ENCODE measurements at places on chromosomes 16 and 17.

DNA sequence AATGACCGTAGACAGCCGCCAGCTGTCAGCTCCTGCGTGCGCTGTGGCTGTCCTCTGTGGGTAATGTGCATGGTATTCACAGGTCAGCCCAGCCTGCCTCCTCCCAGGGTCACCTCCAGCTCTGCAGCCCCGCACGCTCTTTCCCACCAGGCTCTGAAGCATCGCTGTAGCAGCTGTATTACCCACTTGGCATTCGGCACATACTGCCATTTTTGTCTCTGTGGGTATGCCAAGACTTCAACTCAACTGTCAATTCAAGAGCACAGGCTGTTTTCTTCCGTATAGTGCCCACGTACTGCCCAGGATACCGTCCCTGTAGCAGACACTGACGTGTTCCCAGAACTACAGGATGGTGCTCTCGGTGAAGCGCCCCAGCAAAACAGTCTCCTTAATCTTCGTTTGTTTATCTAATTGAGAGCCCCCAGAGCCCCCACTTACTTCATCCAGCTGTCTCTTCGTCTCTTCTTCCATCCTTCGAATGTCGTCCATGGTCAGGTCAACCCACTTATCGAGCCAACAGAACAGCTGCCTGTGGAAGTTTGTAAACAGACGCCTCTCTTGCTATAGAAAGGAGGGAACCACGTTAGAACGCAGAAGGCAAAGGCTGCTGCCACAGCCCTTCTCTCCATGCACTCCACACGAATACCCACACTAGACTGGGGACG lies 17.4 kb upstream of the INPP5K start:
- DNase-seq = no peak

DNA sequence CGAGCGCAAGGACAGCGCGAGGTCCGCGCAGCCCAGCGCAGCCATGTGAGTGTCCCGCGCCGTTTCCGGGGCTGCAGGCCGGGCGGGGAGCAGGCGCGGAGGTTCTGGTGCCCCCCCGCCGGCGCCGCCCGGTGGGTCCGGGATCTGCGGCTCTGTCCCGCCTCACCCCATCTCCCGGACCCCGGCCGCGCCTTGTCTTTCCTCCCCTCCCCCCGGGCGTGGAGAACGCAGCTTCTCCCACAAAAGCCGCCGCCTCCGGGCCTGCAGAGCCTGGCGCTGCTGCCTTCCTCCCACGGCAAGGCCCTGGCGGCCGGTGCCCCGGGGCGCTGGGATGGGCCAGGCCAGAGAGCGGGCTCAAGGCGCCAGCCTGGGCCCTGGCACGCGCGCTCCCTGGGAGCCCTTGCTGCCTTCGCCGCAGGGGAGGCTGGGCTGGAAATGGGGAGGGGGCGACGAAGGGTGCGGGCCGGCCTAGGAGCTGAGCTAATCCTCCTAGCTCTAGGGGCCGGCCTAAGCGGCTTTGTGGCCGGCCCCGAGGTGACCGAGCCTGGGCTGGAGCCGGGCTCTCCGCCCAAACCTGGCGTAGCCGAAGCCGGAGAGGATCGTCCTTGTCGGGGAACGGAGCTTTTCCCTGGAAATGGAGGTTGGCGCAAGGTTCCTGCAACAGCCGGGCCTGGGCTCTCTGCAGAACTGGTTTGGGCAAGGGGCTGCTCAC lies 397 bp downstream of the RIPOR1 start:
- peak; percentile 61 for DNase-seq

GRCh38 chr17:78960928-78961327 lies 18.8 kb downstream of the LGALS3BP start:
- no peak for DNase-seq

DNA sequence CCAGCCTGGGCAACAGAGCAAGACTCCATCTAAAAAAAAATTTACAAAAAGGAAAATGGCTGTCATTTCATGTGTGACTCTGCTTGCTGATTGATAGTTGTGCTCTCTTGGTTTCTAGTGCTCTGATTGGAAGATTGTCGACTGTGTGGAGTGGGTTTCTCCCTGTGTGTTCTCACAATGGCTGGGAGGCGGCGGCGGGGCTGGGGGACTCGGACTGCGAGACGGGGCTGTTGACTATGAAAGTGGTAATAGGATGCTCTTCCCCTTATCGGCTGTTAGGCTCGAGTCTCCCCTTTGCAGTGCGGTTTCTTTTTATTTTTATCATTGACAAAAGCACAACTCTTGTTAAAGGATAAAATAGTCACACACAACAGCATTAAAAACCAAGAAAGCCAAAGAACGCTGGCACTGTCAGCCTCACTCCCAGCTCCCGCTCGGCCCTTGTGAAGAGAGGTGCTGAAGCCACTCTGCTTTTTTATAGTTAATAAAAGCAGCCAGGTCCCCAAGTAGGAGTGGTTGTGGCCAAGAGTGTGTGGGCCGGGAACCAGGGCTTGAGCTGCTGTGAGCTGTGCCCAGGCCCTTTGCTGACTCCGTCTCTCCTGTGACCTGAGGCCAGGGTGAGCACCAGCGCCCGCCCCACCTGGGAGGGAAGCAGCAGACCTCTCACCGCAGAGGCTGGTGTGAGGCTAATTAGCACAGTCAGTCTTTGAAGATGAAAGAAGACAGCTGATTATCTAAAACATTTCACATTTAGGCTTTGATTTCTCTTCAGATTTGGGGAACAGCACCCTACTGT lies 36.5 kb downstream of the TBCD start:
- no peak for DNase-seq

DNA sequence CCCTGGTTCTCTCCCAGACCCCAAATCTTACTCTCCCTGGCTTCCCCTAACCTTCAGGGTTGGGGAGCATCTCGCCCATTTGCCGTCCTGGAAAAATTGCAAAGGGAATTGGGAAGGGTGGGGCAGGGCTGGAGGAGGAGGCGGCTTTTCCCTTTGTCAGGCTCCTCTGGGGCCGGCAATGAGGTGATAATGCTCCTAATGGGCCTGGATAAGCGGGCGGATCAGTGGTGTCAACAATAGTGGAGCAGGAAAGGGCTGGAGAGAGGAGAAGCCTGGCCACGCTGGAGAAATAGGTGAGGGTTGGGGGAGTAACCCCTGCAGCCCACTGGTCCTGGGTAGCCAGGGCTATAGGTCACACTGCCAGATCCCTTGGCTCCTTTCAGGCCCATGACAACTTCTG lies 12.3 kb downstream of the SCN4A start:
- DNase-seq = no peak

- peak; percentile 96 for DNase-seq
Observed at GRCh38 chr17:68383443-68384321, 73.6 kb downstream of the WIPI1 start.

DNA sequence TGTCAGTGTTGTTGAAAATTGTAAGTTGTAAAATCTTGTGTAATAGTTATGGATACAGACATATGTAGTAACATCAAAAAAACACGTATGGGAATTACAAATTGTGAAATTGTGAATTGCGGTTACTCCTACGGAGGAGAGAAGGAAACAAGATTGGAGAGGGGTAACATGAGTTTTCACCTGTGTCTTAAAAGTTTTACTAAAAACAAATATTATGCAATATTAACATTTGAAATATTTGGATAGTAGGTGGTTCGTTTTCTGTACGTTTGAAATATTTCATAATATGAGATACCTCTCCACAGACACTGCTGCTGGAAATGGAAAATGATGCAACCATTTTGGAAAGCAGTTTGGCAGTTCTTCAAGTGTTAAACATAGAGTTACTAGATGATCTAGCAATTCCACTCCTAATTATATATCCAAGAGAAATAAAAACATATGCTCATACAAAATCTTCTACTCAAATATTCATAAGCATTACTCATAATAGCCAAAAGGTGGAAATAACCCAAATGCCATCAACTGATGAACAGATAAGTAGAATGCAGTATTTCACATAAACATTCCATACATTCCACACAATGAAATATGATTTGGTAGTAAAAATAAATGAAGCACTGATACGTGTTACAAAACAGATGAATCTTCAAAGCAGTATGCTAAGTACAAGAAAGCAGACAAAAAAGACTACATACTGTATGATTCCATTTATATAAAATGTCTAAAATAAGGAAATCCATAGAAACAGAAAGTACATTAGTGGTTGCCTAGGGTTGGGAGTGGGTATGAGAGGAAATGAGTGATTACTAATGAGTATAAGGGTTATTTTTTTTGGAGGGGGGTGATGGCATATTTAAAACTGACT lies 40.7 kb upstream of the ABCA10 start:
- peak; percentile 91 for DNase-seq

- DNase-seq = no peak
Observed at GRCh38 chr16:16908077-16908476, 529.1 kb downstream of the NPIPA7 start.

DNA sequence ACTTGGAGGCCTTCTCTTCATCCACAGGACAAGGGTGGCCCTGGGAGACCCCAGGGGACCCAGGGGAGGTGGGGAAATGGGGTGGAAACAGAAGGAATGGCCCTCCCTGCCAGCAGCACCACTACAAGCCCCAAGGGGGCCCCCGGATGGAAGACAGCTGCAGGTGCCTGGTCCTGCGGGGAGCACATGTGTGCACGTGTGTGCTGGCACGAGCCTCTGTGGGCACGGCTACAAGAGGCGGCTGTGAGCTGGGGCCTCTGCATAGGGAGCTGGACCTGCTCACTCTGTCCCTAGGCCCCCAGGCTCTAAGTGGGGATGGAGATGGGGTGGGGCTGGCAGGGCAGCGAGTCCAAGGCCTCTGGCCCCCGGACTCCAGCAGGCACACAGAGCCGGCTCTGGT lies 13.2 kb upstream of the AATK start:
- no peak for DNase-seq

DNA sequence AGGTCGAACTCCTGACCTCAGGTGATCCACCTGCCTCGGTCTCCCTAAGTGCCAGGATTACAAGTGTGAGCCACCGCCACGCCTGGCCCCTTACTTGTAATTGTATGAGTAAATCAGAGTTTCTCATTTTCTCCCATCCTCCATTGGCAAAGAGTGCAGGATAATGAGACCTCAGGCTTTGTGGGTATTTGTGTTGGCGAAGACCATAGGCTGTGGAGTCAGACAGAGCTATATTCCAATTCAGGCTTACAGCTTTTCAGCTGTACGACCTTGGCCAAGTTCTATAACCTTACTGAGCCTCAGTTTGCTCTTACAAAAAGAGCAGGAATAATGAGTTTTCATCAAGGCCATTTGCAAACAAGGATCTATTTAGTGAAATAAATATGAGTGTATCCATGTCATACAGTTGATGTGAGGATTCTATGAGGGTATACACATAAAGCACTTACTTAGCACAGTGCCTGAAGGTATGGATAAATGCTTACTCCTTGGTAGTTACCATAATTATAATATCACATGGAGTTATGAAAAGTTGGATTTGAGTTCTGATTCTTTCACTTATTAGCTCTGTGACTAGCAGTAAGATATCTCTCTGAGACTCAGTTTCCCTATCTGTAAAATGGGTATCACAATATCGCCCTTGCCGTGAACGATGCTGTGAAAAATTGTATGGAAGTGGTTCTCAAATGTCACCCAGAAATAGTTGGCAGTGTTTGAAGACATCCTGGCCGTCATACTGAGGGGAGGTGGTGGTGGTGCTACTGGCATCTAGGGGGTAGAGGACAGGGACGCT lies 25.6 kb upstream of the CPPED1 start:
- DNase-seq = no peak

DNA sequence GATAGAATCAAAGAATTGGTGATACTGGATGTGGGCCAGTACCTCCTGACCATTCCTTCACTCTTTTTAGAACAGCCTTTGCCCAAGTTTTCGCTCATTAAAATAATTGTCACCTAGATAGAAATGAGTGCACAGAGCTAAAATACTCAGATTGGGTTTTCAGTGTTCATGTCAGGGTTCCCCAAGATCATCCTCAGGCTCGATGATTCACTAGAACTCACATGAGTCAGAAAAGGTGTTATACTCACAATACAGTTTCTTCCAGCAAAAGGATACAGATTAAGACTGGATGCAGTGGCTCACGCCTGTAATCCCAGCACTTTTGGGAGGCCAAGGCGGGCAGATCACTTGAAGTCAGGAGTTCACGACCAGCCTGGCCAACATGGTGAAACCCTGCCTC lies 19.9 kb downstream of the ERCC4 start:
- no peak for DNase-seq

- DNase-seq = no peak
Observed at GRCh38 chr16:58425756-58426494, 33.7 kb downstream of the GINS3 start.

- DNase-seq = peak; percentile 99
Observed at GRCh38 chr17:72338847-72339790, 218.3 kb downstream of the SOX9 start.

DNA sequence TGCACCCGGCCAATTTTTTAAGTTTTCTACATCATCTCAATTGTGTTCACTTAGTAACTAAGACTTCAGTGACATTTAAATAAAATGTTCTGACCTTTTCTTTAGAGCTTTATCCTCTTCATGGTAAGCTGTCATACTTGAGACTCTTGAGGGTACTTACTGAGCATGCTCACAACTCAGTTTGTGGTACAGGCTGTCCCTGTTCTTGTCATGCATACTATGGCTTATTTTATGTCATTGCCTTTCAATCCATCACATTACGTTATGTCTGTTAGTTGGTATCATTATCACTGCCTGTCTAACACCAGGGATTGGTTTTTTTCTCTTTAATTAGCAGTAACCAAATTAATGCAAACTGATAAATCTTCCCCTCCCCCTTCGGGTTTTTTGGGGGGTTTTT lies 41.9 kb upstream of the RHBDL3 start:
- DNase-seq = no peak

- DNase-seq = no peak
Observed at GRCh38 chr17:40422990-40423633, 5.4 kb upstream of the TOP2A start.

- peak; percentile 82 for DNase-seq
Observed at GRCh38 chr17:32943647-32944191, 15.8 kb downstream of the TMEM98 start.

DNA sequence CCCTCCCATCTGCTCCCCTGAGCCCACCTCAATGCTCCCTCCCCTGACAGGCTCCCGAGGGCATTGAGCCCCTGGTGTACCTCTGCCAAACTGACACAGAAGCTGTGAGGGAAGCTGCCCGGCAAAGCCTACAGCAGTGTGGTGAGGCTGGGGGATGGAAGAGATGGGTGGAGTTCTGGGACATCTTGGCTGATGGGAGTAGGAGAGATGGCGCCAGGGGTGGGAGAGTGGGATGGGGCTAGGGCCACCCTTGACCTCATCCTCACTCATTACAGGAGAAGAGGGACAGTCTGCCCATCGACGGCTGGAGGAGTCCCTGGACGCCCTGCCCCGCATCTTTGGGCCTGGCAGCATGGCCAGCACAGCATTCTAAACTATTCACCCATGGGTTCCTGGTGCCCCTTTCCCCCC lies 16.2 kb upstream of the CTCF start:
- DNase-seq = no peak

GRCh38 chr17:44493339-44493738 lies 9.9 kb downstream of the GPATCH8 start:
- DNase-seq = no peak

DNA sequence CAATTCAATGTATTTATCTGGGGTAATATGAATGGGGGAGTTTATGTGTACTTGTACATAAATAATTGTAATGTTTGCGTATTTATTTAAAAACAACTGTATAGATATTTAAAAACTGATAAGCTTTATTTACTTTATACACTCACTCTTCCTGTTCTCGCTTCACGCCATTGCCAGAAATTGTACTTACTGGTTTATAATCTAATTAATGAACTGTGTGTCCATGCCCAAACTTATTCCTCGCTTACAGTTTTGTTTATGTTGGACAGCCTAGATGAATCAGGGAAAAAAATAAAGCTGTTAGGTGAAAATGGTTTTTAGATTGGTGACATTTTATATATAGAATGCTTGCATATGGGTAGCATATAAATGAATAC lies 30.8 kb downstream of the AATF start:
- DNase-seq = no peak

GRCh38 chr16:66457888-66458287 lies 30.8 kb downstream of the BEAN1 start:
- DNase-seq = peak; percentile 64

Measured in EL (cell line).